H7 (cell line): ENCODE measurements at places on chromosomes 1 and 21.

- peak; percentile 38 for DNase-seq
Observed at GRCh38 chr21:34195335-34195734, 122.0 kb downstream of the MRPS6 start.

GRCh38 chr1:115839029-115839678, 1.8 kb downstream of the NHLH2 start:
- DNase-seq = peak; percentile 89

GRCh38 chr1:211613108-211613947, 34.4 kb upstream of the SLC30A1 start:
- no peak for DNase-seq

DNA sequence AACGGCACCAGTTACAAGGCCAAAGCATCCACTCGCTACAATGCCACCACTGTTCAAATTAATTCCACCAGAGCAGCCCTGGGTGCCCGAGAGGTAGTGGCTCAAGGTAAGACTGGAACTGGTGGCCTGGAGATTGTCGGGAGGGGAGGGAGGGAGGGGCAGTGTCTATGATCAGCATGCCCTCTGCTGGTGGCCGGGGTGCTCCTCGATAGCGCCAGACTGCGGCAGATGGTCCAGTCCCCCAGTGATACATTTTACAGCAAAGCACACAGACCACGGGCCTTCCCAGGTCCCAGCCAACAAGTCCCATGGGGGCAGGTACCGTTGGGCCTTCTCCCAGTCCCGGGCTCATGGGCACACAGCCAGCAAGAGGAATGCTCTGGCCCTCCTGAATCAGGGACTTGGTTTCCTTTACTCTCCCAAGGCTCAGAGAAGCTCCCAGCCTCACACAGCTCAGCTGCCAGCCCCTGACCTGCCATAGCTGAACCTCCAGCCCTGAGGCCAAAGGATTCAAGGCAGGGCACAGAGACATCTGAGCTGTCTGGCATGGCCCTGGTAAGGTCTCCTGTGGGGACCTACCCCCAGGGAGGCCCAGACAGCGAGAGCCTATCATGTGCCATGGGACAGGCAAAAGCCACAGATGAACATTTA, 15.3 kb downstream of the ACOT7 start:
- DNase-seq = peak; percentile 83

DNA sequence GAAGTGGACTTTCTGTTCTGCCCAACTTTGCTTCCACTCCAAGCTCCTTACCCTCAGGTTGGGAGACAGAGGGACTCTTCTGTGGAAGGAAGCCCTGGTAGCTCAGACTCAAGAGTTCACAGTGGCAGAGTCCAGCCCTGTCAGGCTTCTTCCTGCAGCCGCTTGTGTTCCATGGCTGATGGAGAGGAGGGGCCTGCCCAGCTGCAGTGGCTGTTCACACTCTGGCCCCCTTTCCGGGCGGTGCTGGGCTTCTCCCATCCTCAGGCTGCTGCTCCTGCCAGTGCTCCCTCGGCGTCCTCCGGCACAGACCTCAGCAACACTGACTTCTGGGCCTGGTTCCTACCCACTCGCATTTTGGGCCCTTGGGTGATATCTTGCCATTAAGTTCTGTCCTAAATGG, 4.0 kb downstream of the KRTAP10-1 start:
- peak; percentile 65 for DNase-seq

GRCh38 chr21:36839123-36839522, 127.3 kb downstream of the HLCS start:
- no peak for DNase-seq

DNA sequence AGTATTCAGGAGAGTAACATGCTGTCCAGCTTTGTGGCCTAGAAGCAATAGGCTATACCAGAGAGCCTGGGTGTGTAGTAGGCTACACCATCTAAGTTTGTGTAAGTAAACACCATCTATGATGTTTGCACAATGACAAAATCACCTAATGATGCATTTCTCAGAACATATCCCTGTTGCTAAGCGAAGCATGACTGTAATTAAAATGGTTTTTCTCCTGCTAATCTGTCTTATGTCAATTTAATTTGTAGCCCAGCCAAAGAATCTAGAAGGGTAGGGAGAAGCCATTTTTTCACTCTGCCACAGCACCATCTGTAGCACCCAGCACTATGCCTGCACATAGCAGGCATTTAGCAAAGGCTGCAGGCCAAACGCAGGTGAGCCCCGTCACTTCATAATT, 2.0 kb upstream of the TTC24 start:
- DNase-seq = no peak

DNA sequence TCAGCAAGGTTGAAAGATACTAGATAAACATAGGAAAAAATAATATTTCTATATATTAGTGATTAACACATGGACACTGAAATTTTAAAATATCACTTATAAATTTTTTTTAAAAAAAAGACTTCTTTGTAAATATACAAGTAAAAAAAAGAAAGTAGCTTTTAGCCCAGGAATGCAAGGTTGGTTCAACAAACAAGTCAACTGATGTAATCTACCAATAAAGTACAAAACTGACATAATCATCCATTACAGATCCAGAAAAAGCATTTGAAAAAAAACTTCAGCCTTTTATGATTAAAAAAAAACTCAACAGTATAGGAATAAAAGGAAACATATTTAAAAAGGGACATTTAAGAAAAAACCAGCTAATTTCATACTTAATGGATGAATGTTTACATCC, 48.4 kb downstream of the TRMT1L start:
- DNase-seq = no peak

DNA sequence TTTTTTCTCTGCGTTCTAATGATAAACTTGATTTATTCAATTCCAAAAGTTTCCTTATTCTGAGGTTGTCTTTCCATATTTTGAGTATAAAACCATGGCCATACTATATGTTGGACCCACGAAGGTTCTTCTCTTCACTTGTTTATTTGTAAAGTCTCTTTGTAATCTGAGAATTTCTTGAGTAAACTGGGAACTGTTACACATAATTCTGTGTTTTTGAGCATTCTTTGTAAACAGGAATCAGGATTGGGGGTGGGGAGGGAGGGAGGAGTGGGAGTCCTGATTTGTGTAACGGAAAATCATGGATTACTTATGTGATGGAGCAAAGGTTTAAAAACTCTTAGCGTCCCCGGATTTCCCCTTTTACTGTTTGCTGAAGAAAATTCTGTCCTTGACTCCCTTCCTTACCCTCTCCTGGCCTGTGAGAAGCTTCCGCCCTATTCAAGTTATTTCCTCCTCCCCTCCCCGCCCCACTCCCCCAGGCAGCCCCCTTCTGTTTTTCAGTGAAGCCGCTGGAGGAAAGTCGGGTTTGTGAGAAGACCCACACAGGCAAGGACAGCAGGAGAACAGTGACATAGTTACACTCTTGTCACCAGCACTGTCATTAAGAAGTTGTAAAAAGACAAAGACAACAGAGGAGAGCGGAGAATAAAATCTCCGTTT, 6.4 kb upstream of the NBPF11 start:
- peak; percentile 43 for DNase-seq

DNA sequence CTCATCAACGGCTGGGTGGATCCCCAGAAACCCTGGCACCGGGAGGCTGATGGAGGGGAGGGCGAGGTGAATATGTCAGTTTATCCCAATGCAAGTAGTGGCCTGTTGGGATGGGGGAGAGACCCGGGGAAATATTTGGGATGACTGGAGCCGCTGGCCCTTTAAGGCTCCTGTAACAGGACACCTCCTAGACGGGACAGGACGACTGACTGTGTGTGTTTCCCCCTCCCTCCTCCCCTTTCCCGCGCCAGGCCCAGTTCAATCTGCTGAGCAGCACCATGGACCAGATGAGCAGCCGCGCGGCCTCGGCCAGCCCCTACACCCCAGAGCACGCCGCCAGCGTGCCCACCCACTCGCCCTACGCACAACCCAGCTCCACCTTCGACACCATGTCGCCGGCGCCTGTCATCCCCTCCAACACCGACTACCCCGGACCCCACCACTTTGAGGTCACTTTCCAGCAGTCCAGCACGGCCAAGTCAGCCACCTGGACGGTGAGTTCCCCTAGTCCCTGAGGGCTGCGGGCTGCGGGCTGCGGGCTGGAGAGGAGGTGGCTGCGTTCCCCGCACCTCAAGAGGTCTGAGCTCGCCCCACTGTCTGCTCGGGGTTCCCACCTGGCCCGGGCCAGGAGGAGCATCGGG, 44.8 kb upstream of the CCDC27 start:
- peak; percentile 95 for DNase-seq

DNA sequence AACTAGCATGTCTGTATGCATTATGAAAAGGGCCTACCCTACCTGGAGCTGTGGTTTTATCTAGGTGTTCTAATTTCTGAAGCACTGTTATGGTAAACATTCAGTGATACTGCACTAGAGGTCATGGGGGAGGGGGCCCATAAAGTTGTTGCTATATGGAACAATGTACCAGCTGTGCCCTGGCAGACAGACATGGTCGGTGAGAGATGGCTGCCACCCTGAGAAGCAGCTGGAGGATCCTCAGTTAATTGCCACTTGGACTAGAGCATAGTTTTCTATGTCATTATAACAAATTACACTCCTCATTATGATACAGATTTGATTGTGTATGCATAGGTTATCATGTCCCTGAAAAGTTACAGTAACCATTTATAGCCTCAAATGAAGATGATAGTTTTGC, 45.4 kb downstream of the ILDR2 start:
- no peak for DNase-seq

- no peak for DNase-seq
Observed at GRCh38 chr1:98355656-98356383, 305.7 kb upstream of the SNX7 start.

- DNase-seq = no peak
Observed at GRCh38 chr1:224338150-224338838, 8.3 kb upstream of the NVL start.

- no peak for DNase-seq
Observed at GRCh38 chr21:14825514-14825974, 239.3 kb downstream of the NRIP1 start.

DNA sequence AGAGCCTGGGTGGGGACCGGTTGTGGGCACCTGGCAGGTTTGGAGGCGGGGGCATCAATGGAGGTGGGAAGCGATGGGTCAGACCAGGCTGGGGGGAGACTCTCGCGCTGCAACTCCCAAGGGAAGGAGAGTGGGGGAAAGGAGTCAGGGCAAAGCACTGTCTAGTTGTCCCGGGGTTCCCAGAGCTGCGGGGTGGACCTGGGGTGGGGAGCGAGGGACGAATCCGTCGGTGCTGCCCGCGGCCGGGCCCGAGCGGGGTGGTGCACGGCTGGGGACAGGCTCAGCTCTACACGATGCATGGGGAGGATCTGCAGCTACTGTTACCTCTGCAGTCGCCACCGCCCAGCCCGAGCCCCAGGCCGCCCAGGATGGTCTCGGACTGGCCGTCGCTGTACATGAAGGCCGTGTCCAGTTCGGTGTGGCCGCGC, 427 bp downstream of the AKR7A2 start:
- peak; percentile 81 for DNase-seq

- peak; percentile 53 for DNase-seq
Observed at GRCh38 chr1:160058087-160058486, 11.9 kb downstream of the KCNJ10 start.

DNA sequence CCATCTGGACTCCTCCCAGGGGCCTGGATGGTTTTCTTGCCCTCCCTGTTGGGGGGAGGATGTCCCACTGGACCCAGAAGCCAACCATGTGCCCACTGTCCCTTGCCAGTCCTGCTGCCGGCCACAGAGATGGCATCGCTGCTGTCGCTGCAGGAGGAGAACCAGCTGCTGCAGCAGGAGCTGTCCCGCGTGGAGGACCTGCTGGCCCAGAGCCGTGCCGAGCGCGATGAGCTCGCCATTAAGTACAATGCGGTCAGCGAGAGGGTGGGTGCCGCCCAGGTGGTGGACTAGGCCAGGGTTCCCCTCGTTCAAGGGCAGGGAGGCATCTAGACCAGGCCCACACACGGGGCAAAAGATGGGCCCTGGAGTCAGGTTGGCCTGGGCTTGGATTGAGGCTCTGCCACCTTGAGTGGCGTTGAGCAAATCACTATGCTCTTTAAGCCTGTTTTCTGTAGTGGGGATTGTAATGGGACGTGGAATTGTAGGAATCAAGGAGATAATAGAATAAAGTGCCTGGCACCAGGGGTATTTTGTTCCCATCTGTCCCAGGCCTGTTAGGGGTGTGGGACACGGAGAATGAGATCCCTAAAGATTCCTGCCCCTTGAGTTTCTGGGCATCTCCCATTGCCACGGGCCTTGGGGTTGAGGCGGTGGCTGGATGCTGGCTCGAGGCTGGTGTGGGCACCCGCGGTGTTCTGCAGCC, 2.6 kb downstream of the CROCC start:
- DNase-seq = peak; percentile 65

DNA sequence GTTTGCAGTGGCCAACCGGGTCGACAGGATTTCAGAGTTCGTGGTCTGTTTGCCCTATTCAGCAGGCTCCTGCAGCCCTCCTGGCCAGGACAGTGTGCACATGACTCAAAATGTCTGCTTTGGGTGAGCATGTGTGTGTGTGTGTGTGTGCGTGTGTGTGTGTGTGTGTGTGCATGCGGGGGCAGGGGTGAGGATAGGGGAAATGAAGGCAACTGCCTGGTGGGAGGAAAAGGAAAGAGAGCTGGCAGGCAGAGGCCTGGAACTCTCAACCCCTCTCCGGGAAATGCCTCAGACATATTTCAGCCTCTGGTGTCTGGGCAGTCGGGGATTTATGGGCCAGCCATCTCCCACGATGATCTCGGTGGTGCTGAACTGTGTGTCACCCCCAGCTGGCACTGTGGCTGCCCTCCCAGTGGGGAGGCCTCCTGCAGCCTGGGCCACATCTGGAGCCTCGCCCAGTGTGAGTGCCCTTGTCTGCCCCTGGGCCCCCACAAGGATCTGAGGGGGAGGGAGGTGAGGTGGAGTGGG, 15.2 kb downstream of the CDCP2 start:
- DNase-seq = no peak

- DNase-seq = no peak
Observed at GRCh38 chr1:68919075-68919474, 422.2 kb upstream of the DEPDC1 start.

DNA sequence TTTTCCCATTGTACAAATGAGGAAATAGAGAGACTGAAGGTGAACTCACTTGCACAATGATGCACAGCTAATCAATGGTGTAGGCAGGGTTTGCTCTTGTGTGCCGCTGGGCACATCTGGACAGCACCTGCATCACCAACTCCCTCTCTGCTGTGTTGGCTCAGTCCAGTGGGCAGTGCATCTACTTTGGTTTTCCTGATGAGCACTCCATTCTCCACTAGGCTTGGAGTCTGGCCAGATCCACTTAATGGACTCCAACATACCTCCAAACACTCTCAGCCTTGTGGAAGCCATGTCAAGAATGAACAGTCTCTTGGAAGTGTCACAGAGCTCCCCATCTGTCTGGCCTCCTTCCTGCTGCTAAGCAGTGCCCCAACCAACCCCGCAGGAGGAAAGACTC, 152.2 kb downstream of the HIVEP3 start:
- no peak for DNase-seq

DNA sequence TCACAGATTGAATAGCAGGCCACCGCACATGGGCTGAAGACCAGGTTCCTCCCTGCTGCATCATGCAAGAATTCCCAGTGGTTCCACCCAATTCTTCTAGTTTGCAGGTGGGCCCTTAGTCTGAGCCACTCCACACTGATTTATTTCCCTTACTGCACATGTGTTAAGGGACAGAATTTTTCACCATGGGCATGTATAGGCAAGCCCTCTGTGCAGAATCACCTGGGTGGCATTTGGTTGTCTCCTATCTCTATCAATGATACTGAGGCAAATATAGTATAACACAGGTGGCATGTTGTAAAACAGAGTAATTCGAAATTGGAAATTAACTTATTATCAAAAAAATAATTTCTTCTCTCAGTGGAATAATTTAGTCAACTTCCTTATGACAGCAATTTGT, 1892.4 kb downstream of the NCAM2 start:
- DNase-seq = no peak

- DNase-seq = peak; percentile 87
Observed at GRCh38 chr1:28887419-28887834, 26.9 kb upstream of the EPB41 start.
